ENCODE measurements at places on chromosomes 11 and 22. TPM values are rescaled to one million over a fixed set of nuclear protein-coding genes. Genes with fewer than 3 reads are reported as not detected.

The APOA1 gene
- total RNA-seq, result not detected

The OR52H1 gene
- 0.81 TPM for total RNA-seq

The IRAG1 gene
- total RNA-seq, result 12.7 TPM

The SERHL2 gene
- total RNA-seq, result 3.6 TPM

The KCNE3 gene
- total RNA-seq, result 1.8 TPM

The OR4A16 gene
- not detected for total RNA-seq

The CPT1A gene
- 29.4 TPM for total RNA-seq

The RBMXL2 gene
- not detected for total RNA-seq

The MOGAT2 gene
- total RNA-seq, result not detected

The OR8G1 gene
- not detected for total RNA-seq

The FAT3 gene
- total RNA-seq, result 1.1 TPM

The TH gene
- total RNA-seq, result 4.9 TPM

The AGBL2 gene
- total RNA-seq, result 1.3 TPM

The IRF7 gene
- 10.6 TPM for total RNA-seq

The SPI1 gene
- not detected for total RNA-seq

The OR10A2 gene
- not detected for total RNA-seq

The ELFN2 gene
- total RNA-seq, result not detected

The MS4A6E gene
- total RNA-seq, result not detected

The MIOX gene
- total RNA-seq, result not detected

The FXYD6 gene
- not detected for total RNA-seq

The OR2D2 gene
- total RNA-seq, result 0.61 TPM

The MYEOV gene
- 0.49 TPM for total RNA-seq

The TRPM5 gene
- total RNA-seq, result not detected

The PACS1 gene
- total RNA-seq, result 44.0 TPM

The FXYD2 gene
- not detected for total RNA-seq

The FAM227A gene
- 1.9 TPM for total RNA-seq

The OR10D3 gene
- total RNA-seq, result not detected

The OR9Q2 gene
- not detected for total RNA-seq

The EXPH5 gene
- total RNA-seq, result 3.4 TPM

The MUC2 gene
- total RNA-seq, result not detected

The NEU3 gene
- 9.1 TPM for total RNA-seq

The INS gene
- not detected for total RNA-seq

The TMEM25 gene
- 29.0 TPM for total RNA-seq
